ENCODE measurements at places on chromosomes 6 and 20. TPM values are rescaled to one million over a fixed set of nuclear protein-coding genes. Genes with fewer than 3 reads are reported as not detected.

The SASH1 gene
- 6.6 TPM for total RNA-seq

The FLRT3 gene
- 0.67 TPM for total RNA-seq

The TMEM74B gene
- 1.1 TPM for total RNA-seq

The LEMD2 gene
- total RNA-seq, result 89.8 TPM

The MACROD2 gene
- total RNA-seq, result 1.2 TPM

The CTCFL gene
- total RNA-seq, result 0.05 TPM

The TP53TG5 gene
- not detected for total RNA-seq

The EFCAB8 gene
- total RNA-seq, result 1.1 TPM

The SIRPB1 gene
- 0.72 TPM for total RNA-seq

The MAS1 gene
- total RNA-seq, result not detected

The HTR1E gene
- total RNA-seq, result not detected

The PSORS1C2 gene
- not detected for total RNA-seq

The SCRT2 gene
- not detected for total RNA-seq

The PDCD2 gene
- 121 TPM for total RNA-seq

The REM1 gene
- not detected for total RNA-seq

The SLC22A23 gene
- total RNA-seq, result 4.5 TPM

The PTPRK gene
- 61.8 TPM for total RNA-seq

The RIPOR2 gene
- total RNA-seq, result 0.54 TPM

The BTNL2 gene
- total RNA-seq, result not detected

The FOXP4 gene
- total RNA-seq, result 30.4 TPM

The PNRC1 gene
- 63.5 TPM for total RNA-seq

The HDDC2 gene
- 88.8 TPM for total RNA-seq

The PTK6 gene
- 6.5 TPM for total RNA-seq

The WFDC10A gene
- not detected for total RNA-seq

The STX11 gene
- total RNA-seq, result 3.2 TPM

The DNAH8 gene
- not detected for total RNA-seq

The DYNLT2 gene
- total RNA-seq, result 2.1 TPM

The BPIFA1 gene
- not detected for total RNA-seq

The ADGB gene
- not detected for total RNA-seq

The EPHA7 gene
- total RNA-seq, result 8.6 TPM

The HDGFL1 gene
- not detected for total RNA-seq

The FGD2 gene
- 0.10 TPM for total RNA-seq

The VNN1 gene
- total RNA-seq, result not detected

The APOBEC2 gene
- total RNA-seq, result not detected

The NHSL1 gene
- total RNA-seq, result 20.6 TPM

The HLA-DQA1 gene
- 0.39 TPM for total RNA-seq

The SAMD3 gene
- not detected for total RNA-seq

The MAS1L gene
- total RNA-seq, result not detected

The ARHGAP18 gene
- 11.6 TPM for total RNA-seq

The PDYN gene
- total RNA-seq, result not detected

The ELOVL2 gene
- 27.8 TPM for total RNA-seq

The GNAS gene
- 756 TPM for total RNA-seq

The CRISP3 gene
- total RNA-seq, result not detected

The TREM2 gene
- not detected for total RNA-seq

The CRISP2 gene
- not detected for total RNA-seq

The NR2E1 gene
- total RNA-seq, result 0.13 TPM

The DBNDD2 gene
- total RNA-seq, result 55.4 TPM

The ANKRD66 gene
- total RNA-seq, result not detected

The STMND1 gene
- total RNA-seq, result not detected

The LPA gene
- 0.21 TPM for total RNA-seq

The ZNF391 gene
- 4.4 TPM for total RNA-seq

The DEFB124 gene
- total RNA-seq, result not detected

The FRS3 gene
- 3.0 TPM for total RNA-seq

The NDRG3 gene
- total RNA-seq, result 36.0 TPM

The FOXF2 gene
- 12.7 TPM for total RNA-seq

The MROH8 gene
- total RNA-seq, result 1.8 TPM

The HCRTR2 gene
- not detected for total RNA-seq

The TSBP1 gene
- not detected for total RNA-seq

The SFTA2 gene
- not detected for total RNA-seq

The CENPW gene
- total RNA-seq, result 62.1 TPM
